ENCODE measurements at places on chromosomes 4 and X.
A peak's percentile ranks its signal among the peaks of the same experiment; 100 is the strongest.

GRCh38 chr4:109690690-109691410 lies 12.4 kb downstream of the CASP6 start:
- no peak for DNase-seq

DNA sequence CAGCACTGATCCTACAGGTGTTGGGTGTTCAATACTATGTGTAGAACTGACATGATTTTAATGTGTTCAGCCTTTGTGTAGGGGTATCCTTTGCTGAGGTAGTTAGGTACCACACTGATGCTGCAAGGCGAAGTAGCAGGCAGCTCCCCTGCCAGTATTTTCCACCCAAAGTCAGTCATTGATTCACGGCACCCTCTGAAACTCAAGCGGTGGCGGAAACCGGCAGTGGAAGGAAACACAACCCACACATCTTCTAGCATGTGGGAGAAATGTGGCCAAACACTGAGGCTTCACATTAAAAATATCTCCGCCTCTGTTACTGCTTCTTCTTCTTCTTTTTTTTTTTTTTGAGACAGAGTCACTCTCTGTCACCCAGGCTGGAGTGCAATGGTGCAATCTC lies 126.3 kb downstream of the AASDH start:
- DNase-seq = no peak

GRCh38 chr4:139553751-139554641 lies 2.0 kb downstream of the SETD7 start:
- DNase-seq = no peak

- no peak for DNase-seq
These were observed 123.2 kb upstream of the FAM9C start for GRCh38 chrX:13167481-13168231.

DNA sequence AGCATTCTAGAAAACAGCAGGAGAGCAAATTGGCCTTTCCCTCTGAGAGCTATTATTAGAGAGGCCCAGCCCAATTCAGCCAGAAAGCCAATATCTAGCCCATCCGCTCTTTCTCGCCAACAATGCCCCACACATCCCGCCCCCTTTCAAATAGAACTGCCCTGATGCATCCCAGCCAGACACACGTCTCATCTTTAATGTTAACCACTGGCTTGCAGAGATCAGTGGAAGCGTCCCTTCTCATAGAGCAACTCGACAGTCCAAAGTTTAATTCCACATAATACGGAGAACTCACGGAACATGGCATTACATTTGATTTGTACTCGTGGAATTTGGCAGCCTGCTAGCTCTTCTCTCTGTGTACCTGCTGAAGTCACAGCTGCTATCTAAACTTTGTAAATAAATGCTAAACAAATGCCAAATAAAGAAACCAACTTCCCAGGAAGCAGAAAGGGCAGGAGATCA lies 304.4 kb downstream of the DHX15 start:
- DNase-seq = no peak

DNA sequence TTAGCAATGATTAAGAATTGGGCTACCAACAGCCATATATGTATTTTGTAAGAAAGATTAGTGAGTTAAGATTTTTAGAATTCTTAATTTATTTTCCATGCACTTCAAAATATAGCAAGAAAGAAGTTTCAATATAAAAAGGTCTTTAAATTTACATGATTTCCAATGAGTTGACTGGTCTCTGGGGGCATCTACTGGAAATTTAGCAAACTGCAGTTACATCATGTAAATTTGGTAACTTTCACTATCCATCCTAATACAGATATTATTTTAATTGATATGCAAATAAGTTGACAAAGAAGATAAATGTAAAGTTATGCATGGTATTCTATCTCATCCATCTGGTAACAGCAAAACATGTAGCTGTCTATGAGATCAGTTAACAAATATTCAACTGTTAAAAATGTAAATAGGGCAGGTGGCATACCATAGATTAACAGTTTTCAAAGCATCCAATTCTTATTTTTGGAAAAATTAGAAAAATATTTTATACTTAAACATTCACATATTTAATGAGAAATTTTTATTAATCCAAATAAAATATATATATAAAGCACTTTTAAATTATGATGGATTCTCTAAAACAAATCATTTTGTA lies 29.1 kb downstream of the TTC29 start:
- peak; percentile 21 for DNase-seq

GRCh38 chr4:94408549-94409374 lies 43.0 kb upstream of the PDLIM5 start:
- DNase-seq = no peak

DNA sequence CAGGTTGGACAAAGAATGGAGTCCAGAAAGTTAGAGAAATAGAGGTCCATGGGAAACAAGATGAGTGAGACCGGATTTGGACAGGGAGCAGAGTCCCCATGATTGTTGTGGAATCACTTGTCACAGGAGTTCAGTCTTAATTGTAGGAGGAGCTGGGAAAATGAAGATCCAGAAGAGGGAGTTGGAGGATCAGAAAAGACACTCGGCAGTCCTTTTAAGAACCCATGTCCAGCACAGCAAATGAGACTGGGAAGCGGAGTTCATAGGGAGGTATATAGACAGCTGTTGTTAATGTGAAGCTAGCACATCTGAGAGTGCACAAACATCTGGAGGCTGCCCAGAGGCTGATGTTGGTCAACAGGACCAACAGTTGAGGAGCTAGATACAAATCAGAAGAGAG lies 111.4 kb upstream of the RXFP1 start:
- DNase-seq = no peak

DNA sequence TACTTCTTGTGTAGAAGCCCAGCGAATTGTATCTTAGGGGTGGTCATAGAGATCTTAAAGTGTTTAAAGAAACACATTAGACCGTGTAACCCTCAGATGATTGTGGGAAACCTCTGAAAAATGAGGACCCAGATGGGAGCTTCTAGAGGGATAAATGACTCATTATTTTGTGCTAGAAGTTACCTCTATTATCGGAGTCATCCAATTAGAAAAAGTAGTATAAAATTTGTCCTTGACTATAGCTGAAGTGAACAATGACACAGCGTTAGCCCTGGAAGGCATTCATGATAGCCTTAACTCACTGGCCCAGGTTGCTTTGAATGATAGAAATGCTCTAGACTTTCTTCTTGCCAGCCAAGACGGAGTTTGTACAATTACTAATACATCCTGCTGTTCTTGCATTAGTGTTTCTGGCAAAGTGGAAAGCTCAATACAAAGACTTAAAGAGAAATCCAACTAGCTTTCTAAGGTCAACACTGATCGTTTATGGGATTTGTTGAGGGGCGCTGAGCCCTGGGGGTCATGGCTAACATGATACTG lies 178.9 kb upstream of the VEGFC start:
- DNase-seq = no peak

DNA sequence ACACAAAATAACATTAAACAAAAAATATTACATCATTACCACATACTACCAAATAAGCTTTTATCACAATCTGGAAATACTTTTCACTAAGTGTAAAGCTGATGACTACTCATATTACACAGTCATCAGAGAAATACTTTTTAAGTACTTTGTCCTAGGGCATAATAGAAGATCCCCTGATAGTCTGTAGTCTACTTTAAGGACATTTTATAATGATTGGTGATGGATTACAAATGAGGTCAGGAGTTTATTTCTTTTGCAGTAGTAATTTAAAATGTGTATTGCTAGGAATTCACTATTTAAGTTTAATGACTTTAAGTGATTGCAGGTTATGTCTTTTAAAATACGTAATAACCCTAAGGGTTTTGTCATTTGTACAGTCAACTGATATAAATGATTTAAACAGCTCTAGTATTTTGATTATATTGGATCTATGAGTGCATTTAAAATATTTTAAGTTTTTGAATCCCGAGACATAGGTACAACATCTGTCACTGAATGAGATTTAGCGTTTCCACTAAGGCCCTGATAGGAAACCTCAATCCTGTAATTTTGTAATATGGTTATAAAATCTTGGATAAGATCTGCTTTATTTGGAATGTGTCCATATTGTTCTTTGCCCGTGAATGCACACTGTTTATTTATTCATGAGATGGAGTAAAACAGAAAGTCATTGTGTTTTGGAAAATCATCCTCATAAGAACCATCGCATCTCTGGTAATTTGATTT lies 189.5 kb downstream of the ARAP2 start:
- no peak for DNase-seq

DNA sequence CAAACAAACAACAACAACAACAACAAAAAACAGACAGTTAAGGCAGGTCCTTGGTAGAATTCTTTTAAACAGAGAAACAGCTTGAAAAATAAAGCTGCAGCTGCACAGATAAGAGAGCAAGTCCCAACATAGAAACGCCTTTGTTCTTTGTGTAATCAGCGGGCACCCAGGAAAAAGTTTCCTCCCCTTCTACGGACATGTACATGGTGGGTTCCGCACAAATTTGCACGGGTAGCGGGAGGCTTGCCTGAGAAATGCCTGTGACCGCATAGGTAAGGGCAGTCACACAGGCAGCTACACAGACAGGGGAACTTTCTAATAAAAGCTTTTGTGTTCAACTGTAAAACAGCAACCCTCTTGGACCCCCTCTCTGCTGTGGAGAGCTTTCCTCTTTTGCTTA lies 25.7 kb upstream of the CT47A1 start:
- no peak for DNase-seq

GRCh38 chr4:82898322-82899243 lies 2.0 kb upstream of the THAP9 start:
- DNase-seq = no peak

DNA sequence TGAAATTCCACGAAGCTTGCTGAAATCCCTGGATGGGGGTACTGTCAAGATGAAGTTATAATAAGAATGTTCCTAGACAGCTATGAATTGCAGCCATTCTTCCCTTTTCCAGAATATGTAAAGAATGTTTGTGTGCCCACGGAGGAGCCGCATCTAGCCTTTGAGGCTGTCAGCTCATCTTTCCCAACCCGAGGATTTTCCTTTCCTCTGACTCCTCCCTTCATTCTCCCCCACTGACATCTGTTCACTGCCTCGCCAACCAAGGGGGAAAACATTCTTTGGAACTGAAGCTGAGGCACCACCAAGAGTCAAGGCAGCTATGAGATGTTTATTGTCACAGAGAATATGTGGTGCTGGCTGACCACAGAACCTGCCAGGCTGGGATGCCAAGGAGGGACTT lies 8.8 kb downstream of the NHSL2 start:
- DNase-seq = no peak

DNA sequence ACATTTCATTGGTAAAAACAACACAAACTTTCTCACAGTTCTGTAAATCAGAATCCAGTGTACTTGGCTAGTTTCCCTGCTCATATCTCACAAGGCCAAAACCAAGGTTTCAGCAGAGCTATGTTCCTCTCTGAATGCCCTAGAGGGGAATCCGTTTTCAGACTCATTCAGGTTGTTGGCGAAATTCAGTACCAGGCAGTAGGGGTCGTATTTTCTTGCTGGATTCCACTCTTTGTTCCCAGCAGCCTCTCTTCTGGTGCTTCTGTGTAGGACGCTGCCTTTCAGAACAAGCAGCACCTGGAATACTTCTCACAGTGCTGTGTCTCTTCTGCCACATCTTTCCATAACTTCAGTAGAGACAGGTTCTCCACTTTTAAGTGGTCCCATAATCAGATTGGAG lies 351.9 kb downstream of the PCDH18 start:
- DNase-seq = no peak

- no peak for DNase-seq
These were observed 33.8 kb upstream of the TRIM2 start for GRCh38 chr4:153170407-153170806.
